Tibial nerve (tissue), 4 donors: ENCODE measurements at places on chromosomes 1 and 21. TPM values are rescaled to one million over a fixed set of nuclear protein-coding genes. Genes with fewer than 3 reads are reported as not detected.
A peak's percentile ranks its signal among the peaks of the same experiment; 100 is the strongest.

- DNase-seq = no peak
- H3K27ac ChIP-seq = no peak overlapping the region
- no peak overlapping the region for H3K4me3 ChIP-seq
- H3K27me3 ChIP-seq = no peaks in the 10 kb centered on the region
Observed at GRCh38 chr1:228463559-228464455, 23.4 kb upstream of the RNF187 start.

Gene FCGR2B
- total RNA-seq = 50.9 TPM

DNA sequence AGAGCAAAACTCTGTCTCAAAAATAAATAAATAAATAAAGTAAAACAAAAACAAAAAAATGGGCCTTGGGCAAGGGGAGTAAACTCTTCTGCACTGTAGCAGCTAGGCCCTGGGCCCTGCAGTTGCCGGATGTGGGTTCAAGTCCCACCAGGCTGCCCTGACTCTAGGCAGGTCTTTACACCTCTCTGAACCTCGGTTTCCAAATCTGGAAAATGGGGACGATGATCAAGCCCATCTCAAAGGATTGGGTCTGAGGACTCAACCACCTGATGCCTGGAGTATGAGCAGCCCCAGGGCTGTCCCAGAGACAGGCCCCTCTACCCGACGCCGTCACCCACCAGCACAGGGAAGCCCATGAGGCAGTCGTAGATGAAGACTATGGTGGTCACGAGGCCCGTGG is 7.5 kb downstream of the GPR153 start:
- H3K4me3 ChIP-seq = no peak overlapping the region
- H3K36me3 ChIP-seq = no peaks in the 10 kb centered on the region
- H3K4me1 ChIP-seq = peaks cover 3% of the 10 kb centered on the region
- H3K27ac ChIP-seq = no peak overlapping the region
- no peaks in the 10 kb centered on the region for H3K27me3 ChIP-seq
- no peak for DNase-seq

DNA sequence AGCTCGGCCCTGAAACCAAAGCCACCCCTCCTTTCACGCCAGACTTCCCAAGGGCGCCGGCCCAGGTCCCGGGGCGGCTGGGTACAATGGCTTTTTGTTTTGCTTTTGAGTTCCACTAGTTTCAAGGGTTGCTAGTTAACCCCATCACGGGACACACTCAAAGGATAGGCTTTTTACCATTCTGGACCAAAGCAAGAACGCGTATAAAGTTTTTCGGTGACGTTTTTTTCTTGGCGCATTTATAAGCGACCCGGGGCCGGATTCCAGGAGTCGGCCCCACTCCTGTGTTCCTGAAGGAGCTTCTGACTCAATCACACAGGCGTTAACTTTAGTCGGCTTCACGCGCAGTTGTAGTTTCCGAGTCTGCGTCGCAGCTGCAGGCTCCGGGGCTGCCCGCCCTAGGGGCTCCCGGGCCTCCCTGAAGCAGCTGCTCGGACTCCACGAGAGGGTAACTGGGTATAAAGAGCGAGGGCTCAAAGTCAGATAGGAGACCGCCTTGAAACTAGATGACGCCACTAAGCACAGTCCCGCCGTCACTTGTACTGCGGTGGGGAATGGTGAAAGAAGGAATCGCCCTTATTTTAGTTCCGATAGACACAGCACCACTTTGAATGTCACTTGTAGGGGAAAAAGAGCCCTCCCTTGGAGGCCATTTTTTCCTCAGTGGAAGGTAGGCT is 707 bp upstream of the KLHL21 start:
- H3K27ac ChIP-seq = peak overlapping the region; percentile 99
- H3K36me3 ChIP-seq = peaks cover 7% of the 10 kb centered on the region
- peak; percentile 48 for DNase-seq
- H3K4me1 ChIP-seq = peaks cover 38% of the 10 kb centered on the region
- peak overlapping the region; percentile 95 for H3K4me3 ChIP-seq

GRCh38 chr1:118247593-118247992 is 62.6 kb upstream of the SPAG17 start:
- H3K36me3 ChIP-seq = no peaks in the 10 kb centered on the region
- no peaks in the 10 kb centered on the region for H3K27me3 ChIP-seq
- H3K27ac ChIP-seq = no peak overlapping the region
- H3K4me3 ChIP-seq = no peak overlapping the region
